ENCODE measurements at places on chromosomes 1 and 21.

- no peak for DNase-seq
These were observed 61.0 kb upstream of the ATP1A1 start for GRCh38 chr1:116311756-116312680.

GRCh38 chr1:100320311-100321099 is 31.8 kb upstream of the CDC14A start:
- no peak for DNase-seq

DNA sequence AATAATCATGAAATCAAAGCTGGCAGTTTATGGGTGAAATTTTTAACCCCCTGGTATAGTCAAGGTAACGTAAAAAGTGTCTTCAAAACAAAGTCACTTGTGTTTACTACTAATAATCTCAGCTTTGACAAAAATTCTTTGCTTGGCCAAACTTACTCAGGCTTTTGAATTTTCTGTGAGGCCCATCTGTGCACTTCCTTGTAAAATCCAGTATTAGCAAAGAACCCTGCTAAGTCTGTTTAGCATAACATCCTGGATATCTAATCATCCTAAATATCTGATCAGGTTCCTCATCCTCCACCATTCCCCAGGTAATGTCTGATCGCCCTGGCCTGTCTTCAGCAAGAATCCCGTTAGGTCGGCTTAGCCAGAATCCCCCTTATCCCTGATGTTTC is 3.0 kb downstream of the LYST start:
- DNase-seq: no peak

DNA sequence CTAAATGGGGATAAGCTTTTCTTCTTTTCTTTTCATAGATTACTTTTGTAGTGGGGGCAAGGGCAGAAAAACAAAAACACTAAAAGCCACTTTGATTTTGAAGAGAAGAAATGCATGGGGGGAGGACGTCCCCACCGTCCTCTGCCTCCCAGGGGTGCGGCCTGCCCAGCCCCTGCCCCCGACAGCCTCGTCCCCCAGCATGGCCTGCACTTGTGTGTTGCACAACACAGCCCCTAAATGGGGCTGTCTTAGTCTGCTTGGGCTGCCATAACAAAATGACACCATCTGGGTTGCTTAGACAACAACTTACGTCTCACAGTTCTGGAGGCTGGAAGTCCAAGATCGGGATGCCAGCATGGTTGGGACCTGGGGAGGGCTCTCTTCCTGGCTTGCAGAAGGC is 57.3 kb upstream of the TMEM51 start:
- no peak for DNase-seq

GRCh38 chr1:181032535-181032934 is 1.2 kb upstream of the MR1 start:
- no peak for DNase-seq

- no peak for DNase-seq
These were observed 35.6 kb downstream of the PRPF38A start for GRCh38 chr1:52439976-52440375.

DNA sequence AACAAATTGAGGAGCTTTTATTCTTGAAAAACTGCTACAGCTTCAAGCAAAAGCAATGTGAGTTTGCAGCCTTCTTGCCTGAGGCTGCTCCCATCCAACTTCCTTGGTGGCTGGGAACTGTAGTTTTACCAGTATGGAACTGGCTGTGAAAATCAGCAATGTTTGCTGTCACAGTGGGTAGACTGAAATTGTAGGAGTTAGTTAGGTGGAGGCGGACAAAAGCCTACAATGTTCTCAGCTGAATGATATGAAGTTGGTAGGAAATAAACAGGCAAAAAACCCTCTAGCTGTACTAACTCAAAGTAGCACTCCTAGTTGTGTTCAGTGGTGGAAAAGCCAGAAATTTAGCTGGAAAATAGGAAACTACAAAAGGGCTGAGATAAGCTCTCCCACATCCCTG is 18.5 kb downstream of the HAX1 start:
- no peak for DNase-seq

GRCh38 chr1:163820226-163820625 is 498.5 kb downstream of the NUF2 start:
- no peak for DNase-seq

GRCh38 chr21:37146320-37147235 is 73.5 kb downstream of the TTC3 start:
- no peak for DNase-seq

GRCh38 chr1:211637066-211637465 is 38.4 kb downstream of the NEK2 start:
- no peak for DNase-seq

DNA sequence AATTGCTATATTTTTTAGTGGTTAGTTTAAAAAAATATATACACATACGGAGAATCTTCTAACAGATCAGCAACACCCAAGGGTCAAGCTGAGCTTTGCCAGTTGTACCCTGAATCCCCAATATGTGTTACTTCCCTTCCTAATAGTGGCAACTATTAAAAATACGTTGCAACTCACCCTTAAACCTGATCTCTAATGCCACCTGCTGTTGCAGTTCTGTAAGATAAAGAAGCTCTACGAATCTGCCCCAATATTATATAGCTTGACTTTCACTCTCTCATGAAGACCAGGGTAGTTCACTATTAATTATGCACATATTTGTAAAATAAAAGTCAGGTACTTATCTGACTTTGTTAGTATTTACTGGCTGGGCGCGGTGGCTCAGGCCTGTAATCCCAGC is 58.4 kb downstream of the ASH1L start:
- no peak for DNase-seq

- DNase-seq: no peak
These were observed 102.7 kb downstream of the HMGB4 start for GRCh38 chr1:33966346-33967141.

DNA sequence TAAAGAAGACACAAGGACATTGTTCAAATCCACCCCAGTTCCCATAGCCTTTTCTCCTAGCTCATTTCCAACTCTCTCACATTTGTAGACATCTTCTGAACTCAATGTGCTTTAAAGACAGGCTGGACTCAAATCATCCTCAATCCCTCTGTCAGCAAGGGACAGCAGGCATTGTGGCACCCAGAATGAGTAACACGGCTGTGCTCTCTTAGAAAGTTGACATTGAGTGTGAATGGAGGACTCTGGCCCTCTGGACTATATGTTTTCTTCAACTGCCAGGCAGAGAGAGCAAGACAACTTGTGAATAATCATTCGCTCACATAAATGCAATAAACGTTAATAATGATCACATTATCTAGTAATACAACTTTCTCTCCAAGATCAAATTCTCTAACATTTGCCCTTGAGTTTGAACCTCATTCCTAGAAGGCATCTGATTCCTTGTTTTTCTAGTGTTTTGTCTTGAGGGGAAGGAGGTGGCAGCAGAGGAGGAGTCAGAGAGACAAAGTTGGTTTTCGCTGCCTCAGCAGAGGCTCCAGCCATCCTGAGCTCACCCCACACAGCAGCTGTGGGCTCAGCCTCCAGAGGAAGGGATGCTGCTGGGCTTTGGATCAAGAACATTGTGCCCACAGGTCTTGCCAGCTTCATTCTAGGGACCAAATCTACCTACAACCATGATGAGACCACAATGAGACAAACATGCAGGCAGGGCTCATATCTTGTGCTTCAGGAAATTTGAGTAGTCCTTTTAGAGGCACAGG is 85.1 kb downstream of the BCAR3 start:
- no peak for DNase-seq

GRCh38 chr21:36587388-36587787 is 107.5 kb upstream of the CLDN14 start:
- no peak for DNase-seq

GRCh38 chr1:83761167-83762038 is 237.5 kb downstream of the TTLL7 start:
- no peak for DNase-seq

- no peak for DNase-seq
These were observed 35.5 kb downstream of the SLC66A1 start for GRCh38 chr1:19347533-19348172.

Measured in CD4-positive, alpha-beta T cell treated with Interleukin-6 for 4 hours (primary cell).